Activated gamma-delta T cell treated with anti-CD3 and anti-CD28 coated beads, Interleukin-2, amount 50 U/mL, for 16 hours (primary cell): ENCODE measurements at places on chromosomes 2 and 18.
A peak's percentile ranks its signal among the peaks of the same experiment; 100 is the strongest.

DNA sequence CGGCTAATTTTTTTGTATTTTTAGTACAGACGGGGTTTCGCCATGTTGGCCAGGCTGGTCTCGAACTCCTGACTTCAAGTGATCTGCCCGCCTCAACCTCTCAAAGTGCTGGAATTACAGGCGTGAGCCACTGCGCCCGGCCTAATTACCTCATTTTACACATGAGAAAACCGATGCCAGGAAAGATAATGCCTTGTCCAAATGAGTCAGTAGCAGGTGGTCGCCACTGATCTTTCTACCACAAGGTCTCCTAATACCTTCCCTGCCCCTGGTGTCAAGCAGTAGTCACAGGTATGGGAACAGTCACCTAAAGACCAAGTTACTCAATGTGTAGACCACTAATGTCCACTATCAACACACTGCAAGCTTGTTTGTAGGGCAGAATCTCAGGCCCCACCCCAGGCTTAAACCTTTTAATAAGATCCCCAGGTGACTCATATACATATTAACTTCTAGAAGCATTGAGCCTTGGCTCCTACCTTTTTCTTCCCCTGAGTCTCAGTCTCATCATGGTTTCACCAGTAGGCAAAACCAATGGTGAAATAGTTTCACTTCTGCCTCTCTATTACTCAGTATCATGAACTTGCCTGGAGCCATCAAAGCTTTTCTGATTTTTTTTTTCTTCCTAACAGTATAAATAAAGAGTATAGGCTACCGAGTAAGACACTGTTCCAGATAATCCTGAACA, 6.9 kb upstream of the EPB41L5 start:
- DNase-seq: no peak

DNA sequence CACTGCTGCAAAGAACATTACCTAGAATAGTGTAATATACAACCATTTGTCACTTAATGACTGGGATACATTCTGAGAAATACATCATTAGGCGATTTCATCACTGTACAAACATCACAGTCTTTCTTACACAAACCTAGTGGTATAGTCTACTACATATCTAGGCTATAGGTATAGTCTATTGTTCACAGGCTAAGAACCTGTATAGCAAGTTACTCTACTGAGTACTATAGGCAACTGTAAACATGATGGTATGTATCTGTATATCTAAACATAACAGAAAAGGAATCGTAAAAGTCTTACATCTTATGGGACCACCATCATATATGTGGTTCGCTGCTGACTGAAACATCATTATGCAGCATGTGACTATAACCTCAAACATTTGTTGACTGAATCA, 21.4 kb downstream of the SP3 start:
- no peak for DNase-seq

DNA sequence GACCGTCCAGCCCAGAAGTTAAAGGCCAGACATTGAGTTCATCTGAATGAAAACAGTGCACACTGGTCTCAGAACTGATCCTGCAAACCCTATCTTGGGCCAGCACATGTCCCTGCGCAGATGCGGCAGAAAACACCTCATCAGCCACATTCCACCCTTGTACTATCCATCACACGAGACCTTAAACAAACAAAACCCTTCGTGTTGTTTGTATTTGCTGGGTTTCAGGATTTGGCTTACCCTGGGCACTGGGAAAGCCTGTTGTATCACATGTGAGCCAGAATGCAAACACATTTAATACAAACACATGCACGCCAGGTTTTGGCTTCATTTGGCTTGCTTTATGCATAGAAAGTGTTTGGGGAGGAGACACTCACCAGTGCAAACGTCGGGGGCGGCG, 12.5 kb downstream of the WIPF1 start:
- DNase-seq: no peak

GRCh38 chr2:221705185-221705877, 133.2 kb upstream of the EPHA4 start:
- DNase-seq: no peak

DNA sequence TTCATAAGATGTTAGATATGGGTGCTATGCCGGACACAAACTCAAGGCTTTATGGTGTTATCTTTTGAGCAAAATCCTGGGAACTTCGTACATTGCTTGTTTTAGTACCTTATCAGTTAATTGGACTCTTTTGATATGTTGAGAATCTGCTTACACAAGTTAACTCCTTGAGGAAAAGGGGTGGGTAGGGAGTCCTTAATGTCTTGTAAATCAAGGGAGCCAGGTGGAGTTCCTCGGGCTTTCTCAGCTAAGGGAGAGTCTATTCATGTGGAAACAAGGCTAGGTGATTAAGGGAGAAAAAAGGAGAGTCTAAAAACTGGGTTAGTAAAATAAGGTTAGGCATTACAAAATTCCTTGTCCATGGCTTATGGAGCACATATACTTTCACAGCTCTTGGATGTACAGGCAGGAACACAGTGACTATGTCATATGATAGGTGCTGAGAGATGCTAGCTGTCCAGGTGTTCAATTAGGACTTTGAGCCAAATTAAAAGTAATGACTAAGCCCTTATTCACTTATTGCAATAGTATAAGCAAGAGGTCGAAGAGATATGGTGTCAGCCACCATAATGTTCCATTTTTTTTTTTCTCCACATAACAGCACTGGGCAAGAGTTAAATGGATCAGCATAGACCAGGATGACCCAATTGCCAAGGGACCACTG, 59.5 kb upstream of the DYNAP start:
- DNase-seq: no peak

DNA sequence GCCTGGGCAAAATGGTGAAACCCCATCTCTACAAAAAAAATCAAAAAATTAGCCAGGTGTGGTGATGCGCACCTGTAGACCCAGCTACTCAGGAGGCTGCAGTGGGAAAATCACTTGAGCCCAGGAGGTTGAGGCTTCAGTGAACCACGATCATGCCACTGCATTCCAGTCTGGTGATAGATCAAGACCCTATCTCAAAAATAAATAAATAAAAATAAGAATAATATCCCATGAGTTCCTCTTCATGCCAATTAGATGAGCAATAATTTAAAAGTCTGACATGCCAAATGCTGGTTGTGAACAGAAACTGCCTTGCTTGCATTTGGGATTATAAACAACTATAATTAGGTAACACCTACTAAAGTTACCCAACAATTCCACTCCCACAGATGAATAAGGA, 22.1 kb upstream of the ANKRD44 start:
- DNase-seq: no peak

- DNase-seq: no peak
Observed at GRCh38 chr2:200317975-200318374, 11.5 kb downstream of the SPATS2L start.

- DNase-seq: no peak
Observed at GRCh38 chr2:24824966-24825882, 32.0 kb downstream of the CENPO start.

DNA sequence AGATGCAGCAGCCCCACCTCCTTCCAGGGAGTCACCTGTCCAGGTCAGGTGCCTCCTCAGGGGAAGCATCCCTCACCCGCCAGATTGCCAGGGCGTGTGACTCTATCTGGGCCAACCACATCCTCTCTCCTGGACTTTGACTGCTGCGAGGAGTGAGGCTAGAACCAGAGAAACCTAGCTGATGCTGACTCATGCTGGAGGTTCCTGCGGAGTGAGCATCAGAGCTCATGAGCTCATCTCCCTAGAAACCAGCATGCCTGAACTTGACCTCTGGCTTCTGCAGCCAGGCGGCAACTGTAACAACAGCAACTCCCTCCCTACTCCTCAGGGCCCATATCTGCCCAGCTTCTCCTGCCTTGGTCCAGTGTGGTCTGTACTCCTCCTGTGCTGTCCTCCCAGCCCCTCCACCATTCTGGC, 28.3 kb upstream of the NT5DC4 start:
- peak; percentile 23 for DNase-seq

DNA sequence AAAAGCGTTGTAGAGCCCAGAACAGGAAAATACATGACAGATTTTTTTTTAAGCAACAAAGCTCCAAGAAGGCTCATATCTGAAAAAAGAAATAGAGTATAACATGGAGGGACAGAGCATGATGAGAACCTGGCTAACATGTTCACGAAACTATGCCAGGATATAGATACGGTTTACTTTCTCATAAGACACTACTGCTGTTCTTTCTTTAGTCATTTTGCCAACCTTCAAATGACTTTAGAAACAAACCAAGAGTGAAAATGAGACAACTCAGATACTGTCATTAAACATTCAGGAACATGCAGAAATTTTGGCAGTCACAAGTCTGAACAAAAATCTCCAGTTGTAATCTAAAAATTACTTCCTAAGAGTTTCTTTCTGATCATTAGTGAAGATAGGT, 14.3 kb downstream of the LPIN2 start:
- DNase-seq: no peak

DNA sequence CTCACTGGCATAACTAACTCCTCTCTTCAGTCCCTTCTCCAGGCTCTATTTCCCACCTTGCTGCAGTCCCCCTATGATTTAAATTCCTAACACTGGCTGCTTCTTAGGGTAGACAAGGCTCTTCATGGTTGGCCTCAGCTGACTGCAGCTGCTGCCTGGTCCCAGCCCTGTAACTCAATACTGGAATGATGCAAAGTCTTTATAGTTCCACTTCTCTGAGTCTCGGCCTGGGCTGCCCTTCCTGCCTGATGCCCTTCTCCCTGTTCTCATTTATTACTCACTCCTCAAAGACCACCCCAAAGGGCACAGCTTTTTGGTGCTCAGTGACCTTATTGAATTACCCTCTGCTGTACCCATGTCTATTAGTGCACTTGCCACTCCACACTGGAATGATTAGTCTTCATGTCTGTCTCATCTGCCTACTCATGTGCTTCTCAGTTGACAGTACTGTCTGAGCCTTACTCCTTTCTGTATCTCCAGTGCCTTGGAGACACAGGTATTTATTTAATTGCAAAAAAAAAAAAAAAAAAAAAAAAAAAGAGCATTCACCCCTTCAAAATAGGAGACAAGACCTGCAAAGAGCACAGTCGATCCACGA, 199.4 kb upstream of the REV1 start:
- no peak for DNase-seq

GRCh38 chr2:28360058-28360717, 32.5 kb upstream of the FOSL2 start:
- no peak for DNase-seq

GRCh38 chr2:64853894-64854293, 135.3 kb upstream of the SLC1A4 start:
- DNase-seq: no peak

DNA sequence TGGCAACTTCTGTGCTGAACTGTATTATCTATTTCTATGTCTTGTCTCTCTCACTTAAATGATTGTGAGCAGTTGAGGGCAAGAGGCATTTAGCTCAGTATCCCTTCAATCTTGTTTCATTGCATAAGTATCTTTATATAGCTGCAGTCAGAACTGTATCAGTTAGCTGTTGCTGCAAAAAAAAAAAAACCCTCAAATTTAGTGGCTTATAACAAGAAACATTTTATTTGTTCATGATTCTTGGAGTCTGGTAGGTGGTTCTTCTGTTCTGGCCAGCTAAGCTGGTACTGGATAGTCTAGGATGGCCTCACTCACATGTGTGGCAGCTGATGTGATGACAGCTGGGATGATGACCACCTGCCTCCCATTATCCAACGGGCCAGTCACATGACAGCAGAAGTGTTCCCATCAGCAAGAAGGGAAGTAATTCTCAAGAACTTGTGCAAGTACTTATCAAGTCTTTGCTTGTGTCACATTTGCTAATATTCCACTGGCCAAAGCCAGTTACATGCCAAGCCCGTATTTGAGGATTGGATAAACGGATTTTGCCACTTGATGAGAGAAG, 67.8 kb downstream of the SLC4A3 start:
- no peak for DNase-seq

DNA sequence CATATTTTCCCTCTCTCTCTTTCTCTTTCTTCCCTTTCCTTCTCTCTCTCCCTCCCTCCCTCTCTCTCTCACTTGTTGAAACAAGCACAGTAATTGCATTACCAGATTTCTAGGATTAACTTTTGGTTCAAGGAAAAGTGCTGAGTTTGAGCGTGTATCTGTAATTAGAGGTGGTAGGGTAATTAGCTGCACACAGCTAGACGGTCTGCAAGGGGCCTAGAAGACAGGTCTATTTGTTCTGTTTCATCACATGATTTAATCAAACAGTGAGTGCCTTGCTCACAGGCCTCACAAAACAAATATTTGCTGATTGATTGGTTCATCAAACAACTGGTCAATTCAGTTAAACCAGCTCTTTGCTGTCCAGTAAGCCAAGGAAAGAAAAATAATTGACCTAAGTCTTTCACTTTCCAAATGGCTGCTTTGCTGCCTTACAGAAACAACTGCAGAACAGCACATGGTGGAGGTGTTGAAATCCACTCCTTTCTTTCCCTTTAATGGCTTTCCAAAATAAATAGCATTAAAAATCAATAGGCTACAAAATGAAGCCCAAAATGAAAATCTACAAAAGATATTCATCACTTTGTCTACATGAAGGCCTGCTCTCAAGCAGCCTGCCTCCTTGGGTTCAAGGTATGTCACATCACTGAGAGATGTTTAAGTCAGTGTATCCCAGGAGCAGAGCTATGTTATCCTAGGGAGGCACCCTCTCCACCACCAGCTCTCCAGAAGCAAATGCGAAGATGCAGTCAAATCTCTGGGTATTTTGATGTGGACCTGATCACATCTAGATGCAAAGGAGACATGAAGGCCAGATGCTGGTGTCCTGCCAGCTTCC, 264.4 kb upstream of the SIX2 start:
- DNase-seq: no peak

DNA sequence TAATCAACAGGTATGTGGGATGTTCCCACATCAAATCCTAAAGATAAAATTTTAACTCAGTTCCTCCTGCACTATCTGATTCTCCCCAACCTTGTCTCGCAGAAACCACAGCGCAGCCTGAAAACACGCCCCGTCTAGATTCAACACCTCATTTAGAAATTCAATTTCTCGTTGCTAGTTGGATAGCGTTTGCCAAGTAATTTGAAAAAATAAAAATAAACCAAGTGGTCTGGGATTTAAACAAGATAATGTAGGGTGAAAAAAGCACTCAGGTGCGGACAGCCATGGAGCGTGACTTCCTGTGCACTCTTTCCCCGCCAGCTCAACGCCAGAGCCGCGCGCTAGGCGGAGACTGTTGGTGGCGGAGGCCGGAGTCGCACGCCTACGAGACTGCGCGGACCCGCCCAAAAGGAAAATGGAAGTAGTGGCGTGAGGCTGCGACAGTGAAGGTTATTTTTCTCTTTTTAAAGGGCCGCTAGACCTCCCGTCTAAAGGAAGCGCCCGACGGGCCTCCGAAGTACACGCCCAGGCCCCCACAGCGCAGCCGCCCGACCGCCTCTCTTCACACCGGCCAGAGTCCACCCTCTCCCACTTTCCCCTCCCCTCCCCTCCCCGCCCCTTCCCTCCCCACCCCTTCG, 615 bp upstream of the CCNT2 start:
- peak; percentile 78 for DNase-seq
